Thoracic aorta endothelial cell (primary cell): ENCODE measurements at places on chromosomes 1 and 21. TPM values are rescaled to one million over a fixed set of nuclear protein-coding genes. Genes with fewer than 3 reads are reported as not detected.

Gene S100A5
- total RNA-seq: not detected in 2 replicates

Gene ADAM30
- total RNA-seq: not detected in 2 replicates

Gene ADORA1
- total RNA-seq: under 0.01 TPM in 1 of 2 replicates, not detected in the other

Gene PADI2
- not detected in 2 replicates for total RNA-seq

Gene S100A12
- total RNA-seq: not detected in 2 replicates

Gene FCGR1A
- total RNA-seq: not detected in 2 replicates

Gene F3
- 2.9 and 3.3 TPM in 2 replicates for total RNA-seq

Gene KIF17
- total RNA-seq: 0.13 and 0.86 TPM in 2 replicates

Gene CNR2
- not detected in 2 replicates for total RNA-seq

Gene CALML6
- total RNA-seq: 0.40 TPM in 1 of 2 replicates, not detected in the other

Gene COL8A2
- total RNA-seq: 1.7 and 3.6 TPM in 2 replicates

Gene DMRTA2
- not detected in 2 replicates for total RNA-seq

Gene VASH2
- 0.14 and 0.27 TPM in 2 replicates for total RNA-seq

Gene OR2M3
- total RNA-seq: not detected in 2 replicates

Gene AADACL4
- total RNA-seq: not detected in 2 replicates

Gene FNDC10
- 0.65 and 0.80 TPM in 2 replicates for total RNA-seq

Gene SDHB
- 143 and 144 TPM in 2 replicates for total RNA-seq

Gene DUSP10
- 2.8 and 4.7 TPM in 2 replicates for total RNA-seq

Gene PIGR
- not detected in 2 replicates for total RNA-seq

Gene CSF3R
- total RNA-seq: not detected in 2 replicates

Gene FAM163A
- not detected in 2 replicates for total RNA-seq

Gene C1orf94
- not detected in 2 replicates for total RNA-seq

Gene IGSF21
- total RNA-seq: not detected in 2 replicates

Gene TMEM54
- 29.5 and 39.7 TPM in 2 replicates for total RNA-seq

Gene RWDD3
- 13.9 and 16.1 TPM in 2 replicates for total RNA-seq

Gene C1QA
- not detected in 2 replicates for total RNA-seq

Gene CR1L
- total RNA-seq: not detected in 2 replicates

Gene AMY2A
- not detected in 2 replicates for total RNA-seq

Gene KCNE2
- not detected in 2 replicates for total RNA-seq

Gene C1QB
- not detected in 2 replicates for total RNA-seq

Gene FHAD1
- 0.14 and 0.27 TPM in 2 replicates for total RNA-seq

Gene TDRD5
- total RNA-seq: not detected in 2 replicates

Gene IRF6
- 14.1 and 20.8 TPM in 2 replicates for total RNA-seq

Gene SLC1A7
- not detected in 2 replicates for total RNA-seq

Gene TTC24
- not detected in 2 replicates for total RNA-seq

Gene ARHGEF16
- total RNA-seq: 0.27 and 1.0 TPM in 2 replicates

Gene TNFRSF25
- 15.2 and 15.4 TPM in 2 replicates for total RNA-seq

Gene CFHR1
- total RNA-seq: not detected in 2 replicates

Gene OLFML3
- 0.36 and 0.53 TPM in 2 replicates for total RNA-seq

Gene RORC
- total RNA-seq: 0.13 TPM in 1 of 2 replicates, not detected in the other

Gene TMEM39B
- 15.6 and 19.7 TPM in 2 replicates for total RNA-seq

Gene CFHR2
- not detected in 2 replicates for total RNA-seq

Gene PEX19
- total RNA-seq: 26.6 and 33.9 TPM in 2 replicates

Gene FNDC5
- 0.13 TPM in 1 of 2 replicates, not detected in the other for total RNA-seq

Gene CCDC17
- total RNA-seq: 1.7 TPM in 2 replicates

Gene KCNK1
- total RNA-seq: 1.4 TPM in 1 of 2 replicates, not detected in the other

Gene EFNA1
- total RNA-seq: 30.5 and 45.1 TPM in 2 replicates

Gene PEAR1
- 45.9 and 50.5 TPM in 2 replicates for total RNA-seq

Gene C1orf115
- total RNA-seq: 23.3 and 25.0 TPM in 2 replicates

Gene PGLYRP3
- not detected in 2 replicates for total RNA-seq

Gene LCE1C
- not detected in 2 replicates for total RNA-seq

Gene CXADR
- 13.8 and 17.7 TPM in 2 replicates for total RNA-seq

Gene CFAP107
- total RNA-seq: not detected in 2 replicates

Gene TNFRSF4
- total RNA-seq: 0.57 and 0.93 TPM in 2 replicates

Gene UBE2U
- total RNA-seq: not detected in 2 replicates

Gene OPRD1
- total RNA-seq: not detected in 2 replicates

Gene MXRA8
- 0.80 and 1.2 TPM in 2 replicates for total RNA-seq

Gene ZNF695
- 3.2 and 4.5 TPM in 2 replicates for total RNA-seq
